T-helper 1 cell (primary cell): ENCODE measurements at places on chromosomes 3 and 15.

DNA sequence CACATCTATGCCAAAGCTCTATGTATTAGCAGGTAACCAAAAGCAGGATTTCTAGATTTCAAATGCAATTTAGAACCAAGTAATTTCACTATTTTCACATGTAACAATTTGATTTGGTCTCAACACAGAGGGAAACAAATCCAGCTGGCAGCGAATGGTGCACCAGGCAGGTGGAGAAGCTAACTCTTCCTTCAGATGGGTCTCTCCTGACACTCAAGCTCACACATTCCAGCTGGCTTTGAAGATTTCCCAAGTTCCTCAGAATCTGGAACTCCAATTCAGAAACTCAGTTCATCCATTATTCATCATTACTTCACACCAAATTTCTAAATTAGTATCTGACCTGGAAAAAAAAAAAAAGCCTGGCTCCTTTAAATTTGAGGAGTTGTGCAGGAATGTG, 318.1 kb upstream of the NECTIN3 start:
- no peak for DNase-seq

DNA sequence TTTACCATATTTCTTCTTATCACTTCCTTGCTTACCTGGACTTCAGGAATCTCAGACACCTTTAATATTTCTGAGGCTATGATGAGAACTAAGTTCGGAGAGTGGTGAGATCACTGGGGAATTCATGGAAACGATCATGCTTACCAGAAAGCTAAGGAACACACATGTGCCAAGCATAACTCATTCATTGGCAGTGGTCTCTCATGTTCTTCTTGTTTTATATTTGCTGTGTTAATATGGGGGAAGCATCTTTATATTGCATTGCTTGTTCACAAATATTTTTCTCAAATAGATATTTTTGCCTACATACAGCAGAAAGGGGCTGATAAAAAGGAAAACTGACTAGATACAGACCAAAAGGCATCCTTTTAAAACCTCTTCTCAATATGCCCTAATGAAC, 55.8 kb downstream of the COL6A6 start:
- DNase-seq: no peak

DNA sequence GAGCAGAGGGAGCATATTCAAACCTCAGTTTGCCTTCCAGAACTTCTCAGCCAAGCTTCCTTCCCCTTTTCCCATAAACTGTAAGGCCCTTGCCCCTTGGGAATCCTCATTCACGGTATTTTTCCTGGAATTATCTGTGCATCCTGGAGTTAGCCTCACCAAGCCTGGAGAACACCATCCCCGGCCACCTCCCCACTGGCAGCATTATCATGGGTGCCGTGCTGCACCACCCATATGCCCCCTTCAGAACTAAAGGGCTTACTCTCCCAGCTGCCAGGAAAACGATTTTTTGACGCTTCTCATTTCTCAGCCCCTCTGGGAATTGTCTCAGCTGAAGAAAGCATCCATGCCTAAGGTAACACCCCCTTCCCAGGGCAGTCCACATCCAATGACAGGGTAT, 20.9 kb upstream of the TBC1D21 start:
- no peak for DNase-seq

- DNase-seq: no peak
Measured at GRCh38 chr15:83866692-83867091, 212.8 kb downstream of the ADAMTSL3 start.

- no peak for DNase-seq
Measured at GRCh38 chr3:48633256-48633655, 2.0 kb downstream of the SLC26A6 start.

GRCh38 chr3:35919160-35919559, 279.8 kb downstream of the ARPP21 start:
- DNase-seq: no peak
